NCI-H226 (cell line): ENCODE measurements at places on chromosomes 3 and 15.

DNA sequence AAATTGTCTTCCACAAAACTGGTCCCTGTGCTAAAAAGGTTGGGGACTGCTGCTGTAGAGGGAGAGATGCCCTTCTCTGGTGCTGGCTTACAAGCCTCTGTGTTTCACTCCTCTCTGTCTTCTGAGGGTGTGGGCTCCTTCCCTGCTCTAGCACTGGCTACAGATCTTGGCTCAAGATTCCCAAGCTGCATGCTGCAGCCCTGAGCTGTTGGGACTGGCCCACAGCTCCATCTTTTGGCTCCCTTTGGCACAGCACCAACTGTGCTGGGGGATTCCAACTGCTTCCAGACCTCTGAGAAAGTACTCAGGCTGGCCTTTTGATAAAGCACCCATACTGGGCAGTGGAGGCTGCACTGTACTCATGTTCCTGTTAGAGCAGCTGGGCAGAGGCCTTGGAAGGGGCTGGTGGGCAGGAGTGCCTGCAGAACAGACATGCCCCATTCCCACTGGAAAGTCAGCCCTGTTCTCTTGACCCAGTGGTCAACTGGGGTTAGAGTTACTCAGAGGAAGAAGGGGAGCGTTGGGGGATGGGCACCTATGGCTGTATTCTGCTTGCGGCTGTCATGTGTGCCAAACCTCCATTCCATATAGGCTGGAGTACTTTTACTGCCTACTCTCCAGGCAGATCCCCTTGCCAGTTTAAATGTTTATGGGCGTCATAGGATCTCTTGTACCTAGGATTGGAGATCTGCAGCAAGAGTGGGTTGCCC, 55.7 kb downstream of the GALK2 start:
- peak; percentile 57 for DNase-seq

- DNase-seq: peak; percentile 75
These were observed 9.5 kb downstream of the LRRC49 start for GRCh38 chr15:70902107-70902506.

GRCh38 chr3:19866751-19867347, 67.2 kb downstream of the EFHB start:
- peak; percentile 36 for DNase-seq

DNA sequence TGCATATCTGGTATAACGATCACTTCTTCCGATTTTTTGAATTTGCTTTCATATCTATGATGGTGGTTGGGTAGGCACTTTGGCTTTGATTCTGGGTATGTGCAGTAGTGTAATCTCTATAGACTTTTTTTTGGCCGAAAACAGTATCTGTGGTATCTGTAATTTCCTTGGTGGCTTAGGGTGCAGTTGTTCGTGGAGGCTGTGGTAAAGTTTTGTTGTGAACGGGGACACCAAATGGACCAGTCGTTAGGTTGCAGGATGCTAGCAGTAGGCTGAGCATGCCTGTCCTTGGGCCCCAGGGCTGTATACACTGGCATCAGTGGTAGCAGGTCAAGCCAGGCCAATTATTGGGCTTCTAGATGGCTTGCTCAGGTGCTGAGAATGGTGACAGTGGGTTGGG, 55.2 kb downstream of the CCDC66 start:
- no peak for DNase-seq

DNA sequence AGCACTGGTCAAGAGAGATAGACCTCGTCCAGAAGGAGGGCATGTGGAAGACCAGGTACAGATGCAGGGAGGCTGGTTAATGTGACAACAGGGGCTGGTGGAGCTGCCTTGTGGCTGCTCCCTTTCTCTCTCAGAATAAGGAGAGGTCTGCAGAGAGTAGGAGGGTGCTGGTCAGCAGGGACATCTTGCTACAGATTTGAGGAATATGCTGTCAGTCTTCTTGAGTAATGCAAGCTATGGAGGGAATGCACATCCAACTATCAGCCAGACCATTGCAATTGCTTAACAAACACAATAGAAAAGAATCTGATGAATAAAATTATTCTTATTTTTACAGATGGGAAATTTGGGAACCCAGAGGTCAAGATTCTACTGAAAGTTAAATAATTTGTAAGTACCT, 20.3 kb upstream of the SIAH2 start:
- DNase-seq: peak; percentile 21

GRCh38 chr3:14826069-14826468, 7.3 kb downstream of the FGD5 start:
- no peak for DNase-seq

DNA sequence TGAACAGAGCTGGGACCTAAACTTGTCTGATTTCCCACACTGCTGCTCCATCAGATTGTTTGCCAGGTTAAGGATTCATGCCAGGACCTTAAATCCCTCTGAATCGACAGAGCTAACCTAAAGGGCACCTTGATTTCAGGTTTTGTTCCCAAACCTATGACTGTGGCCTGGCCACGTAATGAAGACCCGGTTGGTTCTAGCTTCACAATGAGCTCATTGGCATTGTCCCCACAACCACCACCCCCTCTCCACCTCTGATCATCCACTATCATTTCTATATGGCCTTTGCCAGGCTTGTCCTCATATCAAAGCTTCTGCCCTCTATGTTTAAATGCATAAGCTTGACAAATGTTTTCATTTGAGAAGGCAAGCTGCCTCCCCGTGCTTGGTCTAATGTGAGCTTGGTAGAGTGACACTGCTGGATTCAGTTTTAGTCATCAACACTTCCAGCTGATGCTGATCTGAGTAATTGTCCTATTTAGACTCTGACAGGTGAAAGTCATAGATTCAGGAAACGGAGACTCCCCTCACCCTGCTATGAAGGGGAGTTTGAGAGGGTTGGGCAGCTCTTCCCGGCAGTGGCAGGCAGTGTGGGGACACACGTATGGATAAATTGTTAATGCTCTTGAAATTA, 407.1 kb upstream of the CFAP20DC start:
- no peak for DNase-seq

DNA sequence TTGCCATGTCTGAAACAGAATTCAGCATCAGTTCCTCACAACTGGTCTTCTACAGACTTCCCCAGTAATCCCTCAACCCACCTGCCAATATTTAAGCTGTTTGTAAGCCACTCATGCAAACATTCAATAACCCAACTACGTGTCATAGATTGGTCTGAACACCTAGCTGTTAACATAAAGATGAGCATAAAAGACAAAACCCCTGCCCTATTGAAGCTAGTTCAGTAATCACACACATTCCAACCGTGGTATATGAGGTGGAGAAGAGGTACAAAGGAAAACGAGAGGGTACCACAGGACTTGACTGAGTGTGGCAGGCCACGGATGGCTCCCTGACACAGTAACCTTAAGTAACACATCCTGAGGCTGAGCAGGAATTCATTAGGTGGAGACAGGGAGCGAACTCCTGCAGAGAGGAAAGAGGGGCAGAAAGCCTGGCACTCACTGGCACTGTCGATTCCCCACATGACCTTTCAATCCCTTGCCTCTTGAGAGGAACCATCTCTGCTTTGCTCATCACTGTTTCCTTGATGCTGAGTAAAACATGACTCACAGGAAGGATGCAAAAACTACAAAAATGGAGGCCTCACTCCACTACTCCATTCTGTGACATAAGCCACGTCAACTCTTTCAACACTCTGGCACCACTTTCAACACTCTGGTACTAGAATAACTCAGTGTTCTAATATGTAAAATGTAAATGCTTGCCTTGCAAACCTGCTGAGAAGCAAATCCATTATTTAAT, 31.3 kb downstream of the RPN1 start:
- peak; percentile 92 for DNase-seq

GRCh38 chr3:50572158-50572557, 2.8 kb downstream of the HEMK1 start:
- no peak for DNase-seq
